Right ventricle myocardium superior (tissue), 1 donor: ENCODE measurements at places on chromosomes 3 and 15. TPM values are rescaled to one million over a fixed set of nuclear protein-coding genes. Genes with fewer than 3 reads are reported as not detected.

DNA sequence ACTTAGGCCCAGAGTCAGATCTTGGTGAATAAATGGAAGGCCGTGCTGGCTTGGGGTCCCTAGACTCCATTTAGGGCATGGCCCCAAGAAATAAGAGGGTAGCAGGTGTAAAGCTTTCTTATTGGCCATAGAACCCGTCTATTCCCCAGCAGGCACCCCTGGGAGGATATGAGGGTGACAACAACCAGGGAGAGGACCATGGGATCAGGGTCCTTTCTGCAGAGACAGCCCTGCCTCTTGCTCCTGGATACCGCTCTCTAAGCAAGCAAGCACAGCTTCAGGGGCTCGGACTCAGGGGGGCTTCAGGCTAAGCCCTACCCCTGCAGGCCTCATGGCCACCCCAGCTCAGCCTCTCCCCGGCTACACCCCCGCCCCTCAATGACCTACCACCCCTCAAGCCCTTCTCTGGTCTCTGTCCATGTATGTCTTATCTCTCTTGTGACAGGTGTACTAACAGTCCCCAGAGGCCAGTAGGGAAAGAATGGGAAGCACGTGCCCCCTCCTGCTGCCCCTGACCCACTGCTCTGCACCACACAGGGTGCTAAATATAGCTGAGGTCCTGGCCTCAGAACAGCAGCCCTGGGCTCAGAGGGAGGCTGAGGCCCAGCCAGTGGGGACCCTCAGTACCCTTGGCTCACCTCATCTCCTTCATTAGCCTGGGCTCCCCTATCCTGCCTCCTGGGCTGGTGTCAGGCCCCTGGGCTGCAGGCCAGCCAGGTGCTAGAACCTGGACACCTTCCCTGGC is 1.9 kb downstream of the XIRP1 start:
- DNase-seq: no peak

The SLC4A7 gene
- 13.0 TPM for total RNA-seq

DNA sequence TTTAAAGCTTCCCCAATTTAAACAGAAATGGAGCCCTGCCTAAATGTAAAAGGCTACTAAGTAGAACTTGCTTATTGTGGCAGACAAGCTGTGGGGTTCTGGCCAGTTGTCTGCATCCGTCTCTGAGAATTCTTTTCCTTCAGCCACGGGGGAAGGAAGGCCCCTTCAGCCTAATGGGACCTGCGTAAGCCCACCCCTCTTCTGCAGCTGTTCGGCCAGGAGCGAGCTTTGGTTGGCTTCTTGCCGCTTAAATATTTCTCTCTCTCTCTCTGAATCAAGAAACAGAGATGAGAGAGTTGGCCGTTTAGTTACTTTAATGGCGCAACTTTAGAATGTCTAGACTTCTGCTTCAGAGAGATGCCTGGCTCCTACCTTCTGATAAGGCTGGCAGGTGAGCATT is 151.7 kb upstream of the PROK2 start:
- DNase-seq: no peak

- DNase-seq: no peak
These were observed 52.3 kb downstream of the NCEH1 start for GRCh38 chr3:172658344-172659245.

DNA sequence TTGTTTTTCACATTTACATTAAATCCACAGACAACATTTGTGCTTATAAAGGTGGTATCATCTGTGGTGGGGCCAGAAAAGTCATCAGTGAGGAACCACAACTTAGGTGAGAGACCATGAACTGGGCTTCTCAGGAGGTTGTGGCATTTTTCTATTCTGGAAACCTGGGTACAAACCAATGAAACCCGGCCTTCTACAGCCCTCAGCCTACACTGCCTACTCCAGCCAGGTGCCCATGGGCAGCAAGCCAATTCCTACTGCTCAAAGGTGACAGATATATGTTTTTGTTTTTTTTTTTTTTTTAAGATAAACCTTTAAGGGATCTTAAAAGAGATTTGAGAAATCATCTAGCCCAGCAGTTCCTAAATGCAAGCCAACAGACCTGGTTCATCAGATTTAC is 20.3 kb downstream of the SPG21 start:
- no peak for DNase-seq

DNA sequence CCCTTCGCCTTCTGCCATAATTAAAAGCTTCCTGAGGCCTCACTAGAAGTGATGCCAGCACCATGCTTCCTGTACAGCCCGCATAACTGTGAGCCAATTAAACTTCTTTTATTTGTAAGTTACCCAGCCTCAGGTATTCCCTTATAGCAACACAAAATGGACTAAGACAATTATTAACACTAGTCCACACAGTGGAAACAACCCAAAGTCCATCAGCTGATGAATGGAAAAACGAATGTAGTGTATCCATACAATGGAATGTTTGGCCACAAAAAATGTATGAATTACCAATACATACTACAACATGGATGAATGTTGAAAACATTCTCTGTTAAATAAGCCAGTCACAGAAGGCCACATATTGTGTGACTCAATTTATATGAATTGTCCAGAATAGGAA is 22.5 kb upstream of the CTXND1 start:
- DNase-seq: no peak

DNA sequence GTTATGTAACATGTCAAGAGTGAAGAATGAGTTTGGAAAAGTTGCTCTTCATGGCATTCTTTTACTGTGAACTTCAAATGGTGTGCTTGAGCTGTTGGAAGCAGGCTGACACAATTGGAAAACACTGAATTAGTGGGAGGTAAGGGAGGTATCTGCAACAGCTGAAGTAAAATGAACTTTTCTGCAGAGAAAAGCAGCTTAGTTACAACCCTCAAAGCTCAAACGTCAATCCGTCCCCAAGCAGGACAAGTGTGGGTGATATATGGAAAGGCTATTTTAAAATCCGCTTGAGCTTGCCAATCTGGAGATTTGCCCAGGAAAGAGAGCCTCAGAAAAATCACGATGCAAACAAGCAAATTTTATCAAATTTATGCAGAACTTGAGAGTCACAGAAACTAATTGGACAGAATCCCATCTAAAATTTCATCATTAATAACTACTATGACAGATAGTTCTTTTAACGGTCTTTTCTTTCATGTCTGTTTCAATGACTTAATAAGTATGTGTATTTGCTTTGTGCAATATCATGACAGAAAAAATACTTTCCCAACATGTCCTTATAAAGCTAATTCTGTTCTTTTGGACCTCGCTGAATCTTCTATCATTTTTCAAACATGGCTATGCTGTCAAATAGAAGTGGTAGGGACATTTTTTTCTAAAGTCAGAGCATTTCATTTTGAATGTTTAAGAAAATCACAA is 266.6 kb upstream of the SLITRK3 start:
- no peak for DNase-seq
